RKO (cell line): ENCODE measurements at places on chromosomes 2 and 18.
A peak's percentile ranks its signal among the peaks of the same experiment; 100 is the strongest.

DNA sequence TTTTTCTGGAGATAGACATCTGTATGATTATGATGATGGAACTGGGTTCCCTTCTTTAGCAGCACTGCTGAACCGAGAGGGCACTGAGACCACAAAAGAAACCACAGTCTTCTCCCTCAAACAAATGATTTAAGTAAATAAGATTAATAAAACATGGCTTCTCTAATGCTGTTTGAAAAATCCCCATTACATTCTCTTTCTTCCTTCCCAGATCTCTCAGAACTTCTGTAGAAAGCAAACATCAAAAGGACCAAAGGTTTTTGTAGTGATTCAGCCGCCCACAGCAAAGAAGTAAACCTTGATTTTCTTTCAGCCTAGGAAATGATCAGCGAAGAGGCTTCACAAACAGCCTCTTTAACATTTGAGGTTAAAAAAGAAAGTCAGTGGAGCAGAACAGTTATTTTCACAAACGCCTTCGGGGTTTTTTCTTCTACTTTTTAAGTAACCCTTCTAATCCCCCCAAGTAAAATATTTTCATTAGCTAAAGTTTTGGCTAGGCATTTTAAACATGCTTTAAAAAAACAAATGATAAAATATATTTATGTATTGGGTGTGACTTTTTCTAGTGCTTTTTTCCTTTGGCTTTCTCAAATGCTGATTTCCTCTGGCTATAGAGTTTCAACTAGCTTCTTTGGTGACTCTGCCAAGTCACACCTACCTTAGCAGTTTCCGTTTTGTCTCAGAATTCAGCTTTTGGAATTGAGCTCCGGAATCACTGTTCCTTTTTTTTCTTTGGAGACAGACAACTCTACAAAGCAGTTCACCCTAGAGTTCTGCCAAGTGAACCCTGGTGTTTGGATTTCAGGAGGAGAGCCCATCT lies 89.6 kb downstream of the UPP2 start:
- no peak for DNase-seq

GRCh38 chr2:68588589-68588988 lies 54.8 kb upstream of the PROKR1 start:
- no peak for DNase-seq

DNA sequence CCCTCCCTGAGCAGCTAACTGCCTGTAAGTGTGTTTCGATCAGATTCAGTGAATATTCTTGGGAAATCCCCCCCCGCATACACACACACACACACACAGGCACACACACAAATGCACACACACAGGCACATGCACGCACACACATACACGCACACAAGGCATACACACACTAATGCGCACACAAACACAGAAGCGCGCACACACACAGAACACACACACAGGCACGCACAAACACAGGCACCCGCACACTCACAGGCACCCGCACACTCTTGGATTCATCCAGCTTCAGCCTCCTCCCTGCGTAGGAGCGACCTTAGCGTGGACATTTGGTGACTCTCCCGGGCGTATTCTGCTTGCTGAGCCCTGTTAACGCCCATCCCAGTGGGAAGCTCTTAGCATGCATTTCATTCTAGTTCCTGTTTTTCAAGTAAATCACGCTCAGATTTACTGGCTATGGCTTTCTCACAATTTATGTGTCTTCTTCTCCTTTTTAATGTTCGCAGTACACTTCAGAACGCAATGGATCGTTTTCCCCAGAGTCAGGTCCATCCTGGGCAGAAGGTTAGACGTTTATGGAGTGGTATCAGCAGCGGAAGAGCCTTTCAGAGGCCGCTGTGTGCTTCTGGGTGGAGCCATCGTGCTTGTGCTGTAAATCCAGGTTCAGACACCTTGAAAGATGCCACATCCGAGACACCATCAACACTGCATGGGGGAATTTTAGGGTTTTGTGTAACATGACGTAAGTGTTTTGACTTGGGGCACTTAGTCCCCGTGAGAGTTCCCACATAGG lies 656.6 kb downstream of the GALR1 start:
- no peak for DNase-seq

DNA sequence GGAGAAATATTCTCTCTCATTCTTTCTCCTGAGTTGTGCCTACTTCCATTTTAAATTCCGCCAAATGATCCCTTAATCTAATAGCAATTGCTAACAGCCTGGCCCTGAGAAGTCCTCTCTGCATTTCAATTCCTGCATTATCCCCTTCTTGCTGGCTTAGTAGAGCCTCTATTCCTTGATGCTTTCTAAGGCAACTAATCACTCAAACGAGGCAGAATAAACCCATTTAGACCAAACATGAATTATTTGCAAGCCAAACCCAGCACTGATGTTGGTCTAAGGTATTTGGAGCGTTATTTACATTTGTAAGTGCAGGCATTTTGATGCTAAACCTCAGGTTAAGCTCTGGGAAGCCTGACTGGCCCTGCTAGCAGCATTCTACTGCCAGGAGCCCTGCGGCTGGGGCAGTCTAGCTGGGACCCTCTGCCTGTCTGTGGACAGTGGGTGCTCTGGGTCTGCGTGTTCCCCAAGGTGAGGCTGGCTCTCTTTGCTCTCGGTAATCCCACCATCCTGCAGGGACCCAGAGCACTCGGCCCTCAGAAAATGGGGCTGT lies 173.1 kb upstream of the HS6ST1 start:
- DNase-seq = no peak

DNA sequence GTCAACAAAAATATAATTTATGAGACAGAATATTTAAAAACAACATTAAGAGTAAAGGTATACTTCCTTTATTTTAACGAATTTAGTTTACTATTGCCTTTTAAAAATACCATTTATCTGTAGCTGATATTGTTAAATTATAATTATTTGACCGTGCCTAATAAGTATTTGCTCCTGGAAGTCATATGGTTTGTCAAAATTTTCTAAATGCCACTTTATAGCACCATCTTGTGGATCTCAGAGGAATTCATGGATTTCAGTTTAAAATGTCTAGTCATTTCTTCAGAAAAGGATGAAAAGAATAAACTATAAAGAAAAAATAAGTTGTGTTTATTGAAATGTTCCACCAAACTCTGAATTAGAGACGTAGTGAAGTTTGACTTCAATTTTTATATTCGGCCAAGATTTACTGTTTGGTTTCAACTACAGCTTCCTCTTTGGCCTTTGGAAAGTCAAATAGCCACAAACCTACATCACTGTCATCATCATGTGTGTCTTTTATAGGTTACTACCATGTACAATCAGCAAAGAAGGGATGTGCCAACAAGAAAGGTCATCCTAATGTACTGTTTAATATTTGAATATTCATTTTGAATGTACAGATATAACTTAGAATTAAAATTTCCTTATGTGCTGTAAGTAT lies 10.3 kb upstream of the FTCDNL1 start:
- peak; percentile 63 for DNase-seq

- DNase-seq = no peak
Measured at GRCh38 chr18:39607034-39607433, 2041.4 kb upstream of the CELF4 start.
